Heart right ventricle (tissue), 16 donors: ENCODE measurements at places on chromosomes 16 and 17. TPM values are rescaled to one million over a fixed set of nuclear protein-coding genes. Genes with fewer than 3 reads are reported as not detected.

The RNPS1 gene
- polyA plus RNA-seq: 136 TPM

The CCDC144A gene
- 0.32 TPM for polyA plus RNA-seq

The SPN gene
- polyA plus RNA-seq: 0.29 TPM

The GP1BA gene
- 0.15 TPM for polyA plus RNA-seq

The TPSAB1 gene
- 5.8 TPM for polyA plus RNA-seq

The CDRT4 gene
- polyA plus RNA-seq: 4.2 TPM

The CD79B gene
- polyA plus RNA-seq: 5.8 TPM

The SHISA6 gene
- polyA plus RNA-seq: 0.22 TPM
